Activated CD8-positive, alpha-beta memory T cell treated with anti-CD3 and anti-CD28 coated beads, Interleukin-2, amount 50 U/mL, for 4 hours (primary cell): ENCODE measurements at places on chromosomes 5 and 9.

GRCh38 chr5:37882636-37883035, 42.8 kb upstream of the GDNF start:
- no peak for DNase-seq

GRCh38 chr5:17443333-17444130, 54.5 kb upstream of the TAF11L2 start:
- no peak for DNase-seq

- no peak for DNase-seq
Measured at GRCh38 chr5:80229902-80230255, 26.0 kb downstream of the SERINC5 start.

GRCh38 chr5:143342607-143343006, 60.9 kb downstream of the NR3C1 start:
- DNase-seq: no peak

DNA sequence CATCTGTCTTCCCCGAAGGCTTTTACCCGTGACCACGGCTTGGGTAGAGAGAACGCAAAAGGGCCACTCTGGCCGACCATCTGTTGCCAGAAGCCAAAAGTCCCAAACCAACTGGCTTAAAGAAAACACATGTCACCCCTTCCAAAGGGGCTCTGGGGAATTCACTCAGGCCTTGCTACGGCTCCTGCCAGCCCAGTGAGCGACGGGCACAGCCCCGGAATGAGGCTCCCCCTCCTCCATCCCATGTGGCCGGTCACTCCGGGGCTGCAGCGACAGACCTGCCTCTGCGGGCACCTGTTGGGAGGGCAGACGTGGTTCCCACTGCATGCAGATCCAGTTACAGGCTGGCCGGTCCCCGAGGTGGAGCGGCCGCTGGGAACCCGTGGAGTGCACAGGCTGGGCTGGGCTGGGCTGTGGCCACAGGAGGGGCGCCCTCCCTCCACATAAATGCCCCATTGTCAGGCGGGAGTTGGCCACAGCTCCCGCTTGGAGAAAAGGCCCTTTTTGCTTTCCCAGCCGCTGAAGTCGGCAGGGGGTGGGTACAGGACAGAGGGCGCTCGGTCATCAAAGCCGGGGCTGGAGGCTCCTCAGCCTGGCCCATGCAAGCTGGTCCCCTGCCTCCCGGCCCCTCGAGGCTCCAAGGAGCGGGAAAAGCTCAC, 19.9 kb downstream of the NOTCH1 start:
- DNase-seq: no peak

GRCh38 chr9:128497824-128498610, 6.5 kb upstream of the GLE1 start:
- DNase-seq: no peak

- DNase-seq: no peak
Measured at GRCh38 chr5:83142526-83142925, 65.2 kb downstream of the XRCC4 start.

DNA sequence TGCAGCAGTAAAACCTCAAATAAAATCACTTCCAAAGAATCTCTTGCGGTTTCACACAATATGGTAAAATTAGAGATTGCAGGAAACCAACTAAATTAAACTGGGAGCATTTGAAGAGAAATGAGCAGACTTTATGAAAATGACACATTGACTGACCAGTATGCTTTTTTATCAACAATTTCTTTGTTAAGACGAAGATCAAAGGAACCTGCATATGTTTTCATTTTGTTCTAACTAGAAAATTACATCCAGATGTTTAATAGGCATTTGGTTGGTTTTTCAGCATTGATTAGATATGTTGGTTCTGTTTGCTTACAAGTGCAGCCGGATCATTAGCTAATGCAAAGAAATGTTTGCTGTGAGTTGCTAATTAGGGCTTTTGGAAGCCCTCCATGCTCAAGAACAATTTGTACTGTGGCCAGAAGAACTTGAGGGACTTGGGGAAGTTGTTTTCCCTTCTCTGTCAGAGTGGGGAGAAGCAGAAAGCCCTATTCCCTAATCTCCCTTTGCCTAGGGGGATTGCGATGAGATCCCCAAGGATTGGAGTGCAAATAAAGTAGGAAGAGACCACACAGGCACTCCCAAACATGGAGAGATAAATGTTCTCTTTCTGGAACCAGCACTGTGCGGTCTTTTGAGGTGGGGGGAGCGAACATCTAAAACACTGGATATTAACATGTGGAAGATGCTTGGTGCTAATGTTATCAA, 4.5 kb upstream of the TLE1 start:
- DNase-seq: no peak

DNA sequence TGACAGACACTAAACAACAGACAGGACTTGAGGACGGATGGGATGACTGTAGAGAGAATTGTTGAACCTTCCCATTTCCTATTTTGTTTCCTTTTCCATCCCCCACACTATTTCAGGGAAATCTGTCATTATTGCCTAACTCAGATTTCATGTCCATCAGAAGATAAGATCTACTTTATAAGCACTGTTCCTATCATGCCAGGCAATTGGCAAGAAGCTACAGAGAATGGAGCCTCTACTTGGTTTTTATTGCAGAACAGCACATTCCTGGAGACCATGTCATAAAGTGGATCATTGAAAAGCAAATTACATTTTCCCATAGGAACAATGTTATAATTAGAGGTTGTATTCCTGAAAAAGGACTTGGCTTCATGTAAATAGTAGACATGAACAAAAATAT, 173.7 kb upstream of the KIF2A start:
- no peak for DNase-seq

- no peak for DNase-seq
Measured at GRCh38 chr5:5192681-5193080, 52.6 kb downstream of the ADAMTS16 start.

- no peak for DNase-seq
Measured at GRCh38 chr9:93009337-93010015, 49.0 kb upstream of the SUSD3 start.

DNA sequence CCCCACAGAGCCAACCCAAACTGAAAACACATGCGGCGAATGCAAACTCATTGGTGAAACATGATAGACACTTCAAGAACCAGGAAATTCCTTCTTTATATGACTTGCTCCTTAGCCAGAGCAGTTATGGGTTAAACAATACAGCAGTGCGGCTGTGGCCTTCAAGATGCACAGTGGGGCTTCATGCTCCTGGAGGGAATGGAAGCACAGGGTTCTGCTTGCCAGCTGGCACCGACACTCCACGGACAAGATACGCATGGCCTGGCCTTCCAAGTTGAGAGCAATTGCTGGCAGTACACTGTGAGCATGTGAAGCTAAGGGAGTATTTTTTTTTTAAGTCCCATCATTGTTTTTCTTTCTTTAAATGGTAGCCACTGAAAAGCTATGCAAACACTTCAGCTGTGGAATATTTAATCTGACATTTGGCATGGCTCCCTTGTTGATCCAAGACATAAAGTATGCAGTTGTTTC, 451.6 kb upstream of the CD180 start:
- DNase-seq: no peak
